Activated naive CD4-positive, alpha-beta T cell treated with anti-CD3 and anti-CD28 coated beads, Interleukin-2, amount 50 U/mL, for 16 hours (primary cell): ENCODE measurements at places on chromosomes 6 and 20.
A peak's percentile ranks its signal among the peaks of the same experiment; 100 is the strongest.

GRCh38 chr20:54056762-54057639, 13.4 kb downstream of the BCAS1 start:
- no peak for DNase-seq

DNA sequence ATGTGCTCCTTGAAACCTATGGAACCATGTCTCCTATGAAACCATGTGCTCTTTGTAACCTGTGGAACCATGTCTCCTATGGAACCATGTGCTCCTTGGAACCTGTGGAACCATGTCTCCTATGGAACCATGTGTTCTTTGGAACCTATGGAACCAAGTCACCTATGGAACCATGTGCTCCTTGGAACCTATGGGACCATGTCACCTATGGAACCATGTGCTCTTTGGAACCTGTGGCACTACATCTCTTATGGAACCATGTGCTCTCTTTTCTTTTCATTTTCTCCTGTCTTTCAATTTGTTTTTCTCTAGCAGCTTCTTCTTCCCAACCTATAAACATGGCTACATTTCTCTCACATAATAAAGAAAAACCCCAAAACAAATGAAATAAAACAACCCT, 11.9 kb upstream of the CCN2 start:
- no peak for DNase-seq

GRCh38 chr6:159788276-159788675, 1.1 kb downstream of the TCP1 start:
- no peak for DNase-seq

- DNase-seq = no peak
Observed at GRCh38 chr20:63158845-63159244, 57.1 kb downstream of the YTHDF1 start.

DNA sequence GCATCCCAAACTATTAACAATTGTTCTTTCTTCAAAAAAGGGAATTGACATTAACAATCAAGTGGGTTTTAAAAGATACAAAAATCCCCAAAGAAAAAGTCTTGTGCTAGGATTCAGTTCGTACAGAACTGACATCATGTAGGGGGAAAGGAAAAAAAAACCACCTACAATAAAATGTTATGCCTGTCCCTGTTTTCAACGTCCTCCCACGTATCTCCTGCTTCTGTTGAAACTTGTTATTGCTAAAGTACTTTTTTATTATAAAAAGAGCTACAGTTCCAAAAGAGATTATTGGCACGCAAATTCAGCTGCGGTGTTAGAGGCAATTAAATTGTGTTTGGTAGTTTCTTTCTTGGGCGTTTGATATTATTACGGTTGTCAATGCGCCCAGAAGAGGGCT, 102.8 kb upstream of the PHACTR1 start:
- DNase-seq = no peak

DNA sequence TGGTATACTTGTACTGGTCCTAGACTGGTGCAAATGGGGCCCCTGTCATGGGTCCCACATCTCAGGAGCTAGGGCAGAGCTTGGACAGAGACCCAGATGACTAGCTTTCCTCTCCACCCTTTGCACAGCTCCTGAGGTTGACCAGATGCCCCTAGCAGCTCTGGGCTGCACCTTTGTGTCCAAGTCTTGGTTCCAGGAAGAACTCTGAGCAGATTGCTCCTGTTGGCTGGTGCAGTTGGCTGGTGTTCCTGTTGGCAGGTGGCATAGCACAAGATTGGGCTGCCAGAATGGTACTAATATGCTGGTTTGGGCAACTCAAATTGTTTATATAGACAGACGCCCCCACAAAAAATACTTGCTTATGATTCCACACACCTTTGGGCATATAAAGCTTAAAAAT, 89.4 kb upstream of the EZR start:
- DNase-seq = no peak

- DNase-seq = no peak
Observed at GRCh38 chr20:41499961-41500725, 118.0 kb downstream of the CHD6 start.

DNA sequence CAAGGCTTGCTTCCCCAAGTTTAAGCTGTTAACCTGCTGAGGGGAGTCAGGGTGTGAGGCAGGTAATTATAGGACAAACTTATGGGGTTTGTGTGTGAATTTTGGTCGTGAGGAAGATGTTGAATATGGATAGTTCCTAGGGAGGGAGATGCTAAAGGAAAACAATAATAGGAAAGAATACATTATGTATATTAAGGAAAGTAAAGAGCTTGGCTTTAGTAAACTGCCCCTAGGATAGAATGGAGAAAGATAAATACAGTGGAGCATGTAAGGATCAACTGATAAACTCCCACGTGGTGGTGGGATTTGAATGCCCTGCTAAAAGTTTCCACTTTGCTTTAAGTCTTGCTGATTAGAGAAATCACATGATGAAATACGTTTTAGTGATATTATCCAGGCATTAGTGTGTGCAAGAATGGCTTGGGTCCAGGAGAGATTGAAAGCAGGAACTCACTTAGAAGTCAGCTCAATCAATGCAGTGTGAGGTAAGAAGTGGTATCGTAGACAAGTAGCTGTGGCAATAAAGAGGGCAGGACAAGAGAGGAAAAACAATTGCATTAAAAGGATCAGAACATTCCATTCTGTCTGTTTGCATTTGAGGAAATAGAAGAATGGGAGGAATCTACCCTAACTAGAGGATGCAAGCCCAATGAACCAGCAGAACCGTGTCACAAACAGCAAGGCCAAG, 52.5 kb downstream of the RPS12 start:
- no peak for DNase-seq

DNA sequence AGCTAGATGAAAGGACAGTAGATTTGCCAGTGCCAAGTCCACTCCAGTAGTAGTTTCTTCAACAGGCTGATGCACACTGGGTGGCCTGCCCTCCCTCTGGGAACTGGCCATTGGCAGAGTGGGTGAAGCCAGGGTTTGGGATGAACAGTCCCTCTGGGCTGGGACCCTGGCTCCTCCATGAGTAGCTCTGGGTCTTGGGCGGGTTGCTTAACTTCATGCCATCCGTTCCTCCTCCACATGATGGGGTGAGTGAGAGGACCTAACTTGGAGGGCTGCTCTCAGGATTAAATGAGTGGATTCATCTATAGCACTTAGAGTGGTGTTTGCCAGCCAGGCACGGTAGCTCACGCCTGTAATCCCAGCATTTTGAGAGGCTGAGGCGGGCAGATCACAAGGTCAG, 47.2 kb downstream of the PLAGL2 start:
- no peak for DNase-seq

DNA sequence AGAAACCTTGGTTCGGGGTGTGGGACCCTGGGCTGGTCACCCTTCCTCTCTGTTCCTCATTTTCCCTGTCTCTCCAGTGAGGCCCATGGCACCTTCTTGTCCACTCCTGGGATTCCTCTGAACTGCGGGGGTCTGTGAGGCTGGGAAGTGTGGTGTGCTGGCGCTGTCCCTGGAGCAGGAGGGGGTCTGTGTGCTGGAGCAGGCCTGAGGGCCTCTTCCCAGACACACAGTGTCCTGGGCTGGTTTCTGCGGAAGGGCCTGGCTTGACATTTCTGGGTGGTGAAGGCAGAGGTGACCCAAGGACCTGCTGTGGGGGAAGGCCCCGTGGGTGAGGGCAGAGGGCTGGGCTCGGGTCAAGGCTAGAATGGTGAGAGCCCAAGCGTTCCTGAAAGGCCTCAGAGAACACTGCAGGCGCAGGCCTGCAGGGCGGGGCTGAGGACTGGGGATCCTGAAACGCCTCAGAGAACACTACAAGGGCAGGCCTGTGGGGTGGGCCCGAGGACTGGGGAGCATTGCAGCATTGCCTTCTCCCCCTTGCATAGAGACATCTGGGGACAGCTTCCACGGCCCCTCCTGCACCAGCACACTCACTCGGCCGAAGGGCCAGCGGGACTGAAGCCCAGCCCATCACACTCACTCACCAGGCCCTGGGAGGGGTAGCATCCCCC, 10.6 kb upstream of the BAK1 start:
- DNase-seq = no peak

DNA sequence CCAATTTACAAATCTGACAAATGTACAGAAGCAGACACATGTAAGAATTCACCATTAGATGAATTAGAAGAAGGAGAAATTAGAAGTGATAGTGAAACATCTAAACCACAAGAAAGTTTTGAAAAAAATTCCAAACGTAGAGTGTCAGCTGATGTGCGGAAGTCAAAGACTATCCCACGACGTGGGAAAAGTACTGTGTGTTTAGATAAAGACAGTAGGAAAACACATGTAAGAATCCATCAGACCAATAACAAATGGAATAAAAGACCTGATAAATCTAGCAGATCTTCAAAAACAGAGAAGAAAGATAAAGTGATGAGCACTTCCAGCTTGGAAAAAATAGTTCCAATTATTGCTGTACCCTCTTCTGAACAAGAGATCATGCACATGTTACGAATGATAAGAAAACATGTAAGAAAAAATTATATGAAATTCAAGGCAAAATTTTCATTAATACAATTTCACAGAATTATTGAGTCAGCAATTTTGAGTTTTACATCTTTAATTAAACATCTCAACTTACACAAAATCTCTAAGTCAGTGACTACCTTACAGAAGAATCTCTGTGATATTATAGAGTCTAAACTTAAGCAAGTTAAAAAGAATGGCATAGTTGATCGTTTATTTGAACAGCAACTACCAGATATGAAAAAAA, 28.1 kb upstream of the GJA10 start:
- no peak for DNase-seq

- no peak for DNase-seq
Observed at GRCh38 chr6:20703049-20703448, 168.8 kb downstream of the CDKAL1 start.

DNA sequence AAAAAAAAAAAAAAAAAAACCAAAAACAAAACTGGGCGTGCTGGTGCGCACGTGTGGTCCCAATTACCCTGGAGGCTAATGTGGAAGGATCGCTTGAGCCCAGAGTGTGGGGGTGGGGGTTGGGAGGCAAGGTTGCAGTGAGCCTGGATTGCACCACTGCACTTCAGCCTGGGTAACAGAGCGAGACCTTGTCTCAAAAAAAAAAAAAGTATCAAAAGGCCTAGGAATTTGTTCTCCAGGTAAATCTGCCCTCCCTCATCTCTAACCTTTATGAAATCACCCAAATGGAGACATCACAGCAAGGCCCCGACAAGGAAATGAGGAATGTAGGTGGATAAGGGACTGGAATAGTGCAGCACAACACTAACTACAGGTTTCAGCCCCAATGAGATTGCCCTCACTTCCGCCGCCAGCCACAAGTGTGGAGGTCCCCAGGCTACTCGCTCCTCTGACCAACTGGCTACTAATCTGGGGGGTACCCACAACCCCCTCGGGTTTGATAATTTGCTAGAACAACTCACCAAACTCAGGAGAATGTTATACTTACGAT, 36.8 kb upstream of the DDR1 start:
- no peak for DNase-seq

DNA sequence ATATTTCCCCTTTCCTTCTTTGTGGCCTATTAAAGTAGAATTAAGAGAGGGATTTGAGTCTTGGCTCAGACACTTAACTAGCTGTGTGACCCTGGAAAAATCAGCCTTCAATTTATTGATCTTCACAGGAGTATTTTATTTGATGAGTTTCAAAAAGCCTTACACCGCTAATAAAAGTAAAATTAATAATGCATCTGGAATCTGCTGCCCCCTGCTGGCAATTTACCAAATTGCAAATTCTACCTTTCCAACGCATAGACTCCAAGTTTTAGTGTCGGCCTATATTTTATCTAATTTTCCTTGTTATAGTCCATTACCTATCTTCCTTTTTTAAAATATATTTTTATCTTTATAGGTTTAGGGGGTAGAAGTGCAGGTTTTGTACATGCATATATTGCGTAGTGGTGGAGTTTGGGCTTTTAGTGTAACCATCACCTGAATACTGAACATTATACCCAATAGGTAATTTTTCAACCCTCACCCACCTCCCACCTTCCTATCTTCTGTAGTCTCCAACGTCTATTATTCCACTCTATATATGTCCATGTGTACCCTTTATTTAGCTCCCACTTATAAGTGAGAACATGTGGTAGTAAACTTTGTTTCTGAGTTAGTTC, 46.3 kb downstream of the GOPC start:
- DNase-seq = peak; percentile 49

GRCh38 chr6:32439602-32440214, at the start of gene HLA-DRA:
Gene HLA-DRA, plus strand, starts transcription at chr6:32439887. Its CDS starts 64 bp downstream, at chr6:32439951.
- DNase-seq = no peak

DNA sequence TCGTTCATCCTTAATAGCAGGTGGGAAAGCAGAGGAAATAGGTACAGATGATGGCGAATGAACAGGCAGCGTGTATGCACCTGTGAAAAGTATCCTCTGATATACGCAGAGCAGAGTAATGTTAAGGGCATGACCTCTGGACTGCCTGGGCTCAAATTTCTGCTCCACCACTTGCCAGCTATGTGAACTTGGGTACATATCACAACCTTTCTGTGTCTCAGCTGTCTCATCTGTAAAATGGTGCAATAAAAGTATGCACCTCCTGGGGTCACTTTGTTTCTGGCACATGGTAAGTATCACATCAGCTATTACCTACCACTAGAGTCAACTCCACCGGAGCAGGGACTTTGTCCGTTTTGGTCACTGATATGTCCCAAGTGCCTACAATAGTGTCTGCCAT, 2.5 kb downstream of the OCSTAMP start:
- no peak for DNase-seq

DNA sequence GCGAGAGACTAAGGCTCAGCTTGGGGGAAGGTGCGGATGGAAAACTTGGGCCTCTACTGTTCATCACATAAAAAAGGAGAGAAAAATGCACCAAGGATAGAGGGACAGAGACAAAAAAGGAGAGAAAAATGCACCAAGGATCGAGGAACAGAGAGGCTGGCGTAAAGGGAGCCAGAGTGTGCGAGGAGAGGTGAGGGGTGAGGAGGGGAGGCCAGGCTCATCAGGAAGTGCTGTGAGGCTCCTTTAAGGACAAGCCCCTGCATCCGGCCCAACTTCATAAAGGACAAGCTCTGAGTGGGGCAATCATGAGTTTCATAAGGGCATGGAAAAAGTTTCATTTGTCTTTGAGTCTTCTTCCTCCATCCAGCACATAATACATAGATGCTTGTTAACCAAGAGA, 117.2 kb upstream of the NXT1 start:
- DNase-seq = no peak

DNA sequence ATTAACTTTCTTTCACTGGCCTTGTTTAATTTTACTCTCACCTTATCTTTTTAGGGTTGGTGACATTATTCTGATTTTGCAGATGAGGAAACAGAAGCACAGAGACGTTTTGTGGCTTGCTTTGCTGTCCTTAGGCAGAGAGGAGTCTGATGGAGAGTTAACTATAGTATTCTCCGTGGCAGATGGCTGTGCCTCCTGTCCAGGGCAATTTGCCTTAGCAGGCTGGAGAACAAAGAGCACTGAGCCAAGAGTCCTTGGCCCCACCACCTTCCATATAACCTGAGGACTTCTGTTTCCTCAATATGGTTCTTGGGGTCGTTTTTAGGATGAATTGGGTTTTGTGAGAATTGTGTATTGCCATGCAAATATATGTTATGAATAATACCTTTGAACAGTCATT, 71.4 kb upstream of the BACH2 start:
- no peak for DNase-seq

- DNase-seq = no peak
Observed at GRCh38 chr6:149900620-149901443, 2.9 kb upstream of the RAET1E start.

DNA sequence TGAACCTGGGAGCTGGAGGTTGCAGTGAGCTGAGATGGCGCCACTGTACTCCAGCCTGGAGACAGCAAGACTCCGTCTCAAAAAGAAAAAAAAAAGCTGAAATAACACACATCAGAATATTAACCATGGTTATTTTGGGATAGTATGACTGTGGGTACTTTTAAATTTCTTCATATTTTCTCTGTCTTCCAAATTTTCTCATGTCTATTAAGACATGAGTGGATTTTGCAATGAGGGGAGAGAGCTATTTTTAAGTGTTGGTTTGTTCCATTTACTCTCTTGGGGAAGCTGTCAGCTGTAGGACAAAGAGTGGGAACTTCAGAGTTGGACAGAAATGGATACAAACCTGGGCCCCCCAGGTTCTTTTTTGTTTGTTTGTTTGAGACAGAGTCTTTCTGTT, 10.3 kb downstream of the ADISSP start:
- no peak for DNase-seq
